Transverse colon (tissue), 4 donors: ENCODE measurements at places on chromosomes 5 and 9.

GRCh38 chr9:101093620-101094019, 65.1 kb downstream of the PLPPR1 start:
- no peaks in the 10 kb centered on the region for H3K36me3 ChIP-seq
- H3K27ac ChIP-seq = no peak overlapping the region
- no peaks in the 10 kb centered on the region for H3K4me1 ChIP-seq
- H3K4me3 ChIP-seq = no peak overlapping the region
- no peaks in the 10 kb centered on the region for H3K27me3 ChIP-seq
- no peak for DNase-seq

DNA sequence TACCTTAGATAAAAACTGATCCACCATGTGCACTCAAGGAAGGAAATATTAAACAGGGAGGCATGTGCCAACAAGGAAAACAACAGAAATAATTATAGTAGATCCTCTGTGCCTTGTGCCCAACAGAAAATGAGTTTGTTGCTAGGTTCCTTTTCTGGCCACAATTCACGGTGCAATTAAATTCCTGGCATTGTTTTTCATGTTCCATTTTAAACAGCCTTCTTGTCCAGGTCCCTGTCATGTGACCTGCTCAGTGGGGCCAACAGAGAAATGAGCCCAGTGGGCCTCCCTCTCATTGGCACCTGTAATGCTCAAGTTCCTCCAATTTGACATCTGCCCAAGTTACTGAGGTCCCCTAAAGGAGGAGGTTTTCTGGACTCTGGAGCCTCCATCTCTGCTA, 56.5 kb downstream of the SPOCK1 start:
- no peaks in the 10 kb centered on the region for H3K36me3 ChIP-seq
- no peak overlapping the region for H3K27ac ChIP-seq
- no peaks in the 10 kb centered on the region for H3K27me3 ChIP-seq
- H3K4me1 ChIP-seq = no peaks in the 10 kb centered on the region
- no peak for DNase-seq
- H3K4me3 ChIP-seq = no peak overlapping the region

DNA sequence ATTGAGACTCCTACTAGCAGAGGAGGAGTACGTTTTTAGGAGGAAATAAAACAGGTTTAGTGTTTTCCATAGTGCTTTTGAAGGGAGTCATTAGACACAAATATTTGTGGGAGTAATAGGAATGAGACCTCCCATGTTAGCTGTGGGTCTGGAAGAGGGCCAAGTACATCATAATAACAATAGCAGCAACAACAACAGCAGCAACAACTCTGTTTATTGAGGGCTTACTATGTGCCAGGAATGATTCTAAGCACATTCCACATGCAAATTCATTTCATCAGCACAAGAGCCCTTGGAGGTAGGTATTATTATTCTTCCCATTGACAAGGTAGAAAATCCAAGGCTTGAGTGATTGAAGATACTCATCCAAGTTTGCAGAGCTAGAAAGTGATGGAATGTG, 384.2 kb upstream of the RPS23 start:
- H3K27ac ChIP-seq = no peak overlapping the region
- H3K27me3 ChIP-seq = no peaks in the 10 kb centered on the region
- no peaks in the 10 kb centered on the region for H3K4me1 ChIP-seq
- DNase-seq = no peak
- H3K4me3 ChIP-seq = no peak overlapping the region

DNA sequence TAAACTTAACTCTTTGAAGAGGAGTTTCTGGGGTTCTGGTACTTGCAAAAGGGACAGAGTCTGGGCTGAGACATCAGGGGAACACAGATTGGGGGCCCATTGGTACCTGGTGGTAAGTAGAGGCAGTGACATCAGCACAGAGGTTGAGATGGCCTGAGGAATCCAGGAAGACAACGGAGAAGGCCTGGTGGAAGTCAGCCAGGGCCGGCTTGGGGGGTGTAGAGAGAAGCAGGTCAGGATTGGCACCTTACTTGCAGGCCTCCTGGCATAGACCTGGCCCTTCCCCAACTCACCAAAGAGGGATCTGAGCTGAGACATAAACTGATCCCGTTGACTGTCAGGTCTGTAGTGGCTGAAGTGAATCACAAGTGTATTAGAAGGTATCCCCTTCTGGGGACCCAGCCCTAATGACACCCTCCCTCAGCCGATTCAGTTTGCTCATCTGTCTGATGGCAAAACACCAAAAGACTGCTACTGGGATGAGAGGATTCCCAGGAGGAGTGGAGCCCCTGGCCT, 5.5 kb downstream of the NOL6 start:
- H3K27ac ChIP-seq = no peak overlapping the region
- no peak overlapping the region for H3K4me3 ChIP-seq
- H3K36me3 ChIP-seq = peaks cover 35% of the 10 kb centered on the region
- peaks cover 7% of the 10 kb centered on the region for H3K4me1 ChIP-seq

- DNase-seq = no peak
- H3K4me1 ChIP-seq = no peaks in the 10 kb centered on the region
- H3K36me3 ChIP-seq = no peaks in the 10 kb centered on the region
- no peaks in the 10 kb centered on the region for H3K27me3 ChIP-seq
- no peak overlapping the region for H3K4me3 ChIP-seq
Observed at GRCh38 chr9:36125062-36125855, 11.3 kb upstream of the GLIPR2 start.

GRCh38 chr9:79154806-79155205, 417.0 kb upstream of the TLE4 start:
- no peak for DNase-seq
- H3K4me3 ChIP-seq = no peak overlapping the region
- H3K27ac ChIP-seq = no peak overlapping the region
- no peaks in the 10 kb centered on the region for H3K36me3 ChIP-seq
- H3K4me1 ChIP-seq = no peaks in the 10 kb centered on the region

DNA sequence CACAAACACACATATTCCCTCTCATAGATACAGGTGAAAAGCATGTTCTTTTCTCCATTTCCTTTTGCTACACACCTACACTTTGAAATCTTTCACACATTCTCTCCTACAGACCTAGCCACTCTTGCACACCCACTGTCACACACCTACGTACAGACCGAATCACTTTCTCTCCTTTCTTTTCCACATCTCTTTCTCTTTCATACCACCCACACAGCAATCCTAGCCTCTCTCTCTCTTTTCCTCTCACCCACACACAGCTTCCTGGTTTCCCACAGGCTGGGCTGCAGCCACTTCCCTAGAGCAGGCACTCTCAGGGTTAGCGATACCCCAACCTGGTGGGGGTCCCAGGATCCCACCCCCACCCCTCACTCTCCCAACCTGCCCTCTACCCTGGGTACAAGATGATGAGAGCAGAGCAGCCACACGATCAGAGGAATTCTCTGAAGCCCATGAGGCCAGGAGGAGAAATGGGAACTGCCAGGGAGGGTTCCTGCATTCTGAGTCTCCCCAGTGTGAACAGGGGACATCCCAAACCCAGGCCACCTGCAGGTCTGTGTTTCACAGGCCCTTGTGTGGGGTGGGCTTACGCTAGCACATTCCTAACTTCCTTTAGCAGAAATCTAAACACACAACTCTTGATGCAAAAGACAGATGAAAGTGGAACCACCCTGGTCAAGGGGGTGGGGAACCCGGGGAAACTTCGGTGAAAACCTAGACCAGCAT, 17.1 kb upstream of the SYNPO start:
- H3K27ac ChIP-seq = no peak overlapping the region
- no peaks in the 10 kb centered on the region for H3K27me3 ChIP-seq
- DNase-seq = no peak
- no peaks in the 10 kb centered on the region for H3K36me3 ChIP-seq

DNA sequence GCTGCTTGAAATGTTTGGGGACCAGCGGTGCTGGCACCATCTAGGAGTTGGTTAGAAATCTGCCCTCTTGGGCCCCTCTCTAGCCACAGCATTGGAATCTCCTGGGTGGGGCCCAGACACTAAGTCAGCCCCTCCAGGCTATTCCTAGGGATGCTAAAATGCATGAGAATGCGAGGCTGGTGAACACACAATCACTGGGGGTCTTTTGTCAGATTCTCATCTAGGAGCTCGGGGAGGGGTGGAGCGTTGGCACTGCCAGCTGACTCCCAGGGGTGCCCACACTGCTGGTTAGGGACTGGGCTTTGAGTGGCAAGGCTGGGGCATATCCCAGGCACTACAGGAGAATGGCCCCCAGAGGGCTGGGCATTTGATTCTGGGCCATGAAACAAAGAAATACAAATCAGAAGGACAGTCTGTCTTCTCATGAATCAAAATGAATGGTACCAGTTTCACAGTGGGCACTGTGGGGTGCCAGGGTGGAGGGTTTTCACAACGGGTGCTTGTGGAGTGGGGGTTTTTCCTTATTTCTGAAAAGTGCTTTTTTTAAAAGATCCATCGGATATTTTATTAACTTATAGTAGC, 127.8 kb upstream of the RAPGEF1 start:
- DNase-seq = no peak
- no peak overlapping the region for H3K27ac ChIP-seq
- H3K4me3 ChIP-seq = no peak overlapping the region
- H3K36me3 ChIP-seq = no peaks in the 10 kb centered on the region
- H3K27me3 ChIP-seq = no peaks in the 10 kb centered on the region
- no peaks in the 10 kb centered on the region for H3K4me1 ChIP-seq

- no peak overlapping the region for H3K4me3 ChIP-seq
- H3K4me1 ChIP-seq = no peaks in the 10 kb centered on the region
- DNase-seq = no peak
- H3K27me3 ChIP-seq = no peaks in the 10 kb centered on the region
- H3K27ac ChIP-seq = no peak overlapping the region
Observed at GRCh38 chr9:73640971-73641370, 489.3 kb downstream of the ANXA1 start.

GRCh38 chr9:87500491-87501270, 3.0 kb downstream of the DAPK1 start:
- peaks cover 22% of the 10 kb centered on the region for H3K4me1 ChIP-seq
- no peaks in the 10 kb centered on the region for H3K36me3 ChIP-seq
- H3K27me3 ChIP-seq = peaks cover 15% of the 10 kb centered on the region
- H3K27ac ChIP-seq = peak overlapping the region; percentile 86
- no peak for DNase-seq

GRCh38 chr5:478982-479535, 36.1 kb downstream of the EXOC3 start:
- no peak overlapping the region for H3K4me3 ChIP-seq
- no peak for DNase-seq
- H3K36me3 ChIP-seq = no peaks in the 10 kb centered on the region
- peaks cover 89% of the 10 kb centered on the region for H3K27me3 ChIP-seq
- H3K27ac ChIP-seq = no peak overlapping the region

DNA sequence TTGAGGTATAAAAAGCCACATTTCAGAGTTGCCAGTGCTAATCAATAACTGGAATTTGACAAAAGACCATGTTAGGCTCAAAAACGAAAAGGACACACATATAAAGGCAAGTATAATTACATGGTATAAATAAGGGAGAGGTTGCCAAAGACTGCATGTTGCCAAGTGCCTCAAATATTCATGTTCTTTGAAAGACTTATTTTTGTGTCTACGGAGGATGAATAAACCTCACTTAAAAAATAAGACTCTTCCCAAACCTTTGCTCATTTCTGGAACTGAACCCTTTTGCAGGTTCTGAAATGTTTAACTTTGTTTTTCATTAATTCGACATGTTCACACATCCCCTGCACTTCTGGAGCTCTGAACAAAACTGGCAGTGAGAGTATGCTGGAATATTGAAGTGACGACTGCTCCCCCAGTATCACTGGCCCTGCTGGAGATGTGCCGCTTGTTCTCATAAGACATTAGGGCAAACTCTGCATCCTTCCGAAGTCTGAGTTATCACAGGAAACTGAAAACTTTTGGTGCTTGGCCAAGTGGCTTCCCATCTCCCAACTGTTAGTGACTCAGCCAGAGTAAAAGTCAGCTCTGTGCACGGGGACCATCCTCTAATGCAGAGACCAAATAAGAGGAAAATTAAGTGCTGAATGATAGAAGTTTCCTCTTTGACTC, 336.8 kb downstream of the GLIS3 start:
- H3K27ac ChIP-seq = no peak overlapping the region
- H3K36me3 ChIP-seq = no peaks in the 10 kb centered on the region
- H3K4me1 ChIP-seq = no peaks in the 10 kb centered on the region
- no peak overlapping the region for H3K4me3 ChIP-seq
- no peak for DNase-seq
- H3K27me3 ChIP-seq = no peaks in the 10 kb centered on the region

DNA sequence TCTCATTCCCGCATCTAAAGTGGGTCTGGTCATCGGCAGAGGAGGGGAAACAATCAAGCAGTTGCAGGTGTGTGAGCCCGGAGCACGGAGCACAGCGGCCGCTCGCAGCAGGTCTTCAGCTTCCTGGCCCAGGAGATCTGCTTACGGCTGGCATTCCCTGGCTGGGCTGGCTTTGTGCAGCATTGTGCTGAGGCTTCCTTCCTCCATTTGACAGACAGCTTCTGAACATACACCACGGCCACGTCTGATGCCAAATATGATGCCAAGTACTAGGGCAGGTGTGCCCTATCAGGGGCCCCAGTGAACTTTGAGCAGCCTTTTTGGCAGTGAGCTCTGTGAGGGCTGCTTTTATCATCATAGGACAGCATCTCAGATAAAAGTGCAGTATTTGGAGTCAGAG, 37.1 kb downstream of the FUBP3 start:
- no peak for DNase-seq
- H3K27ac ChIP-seq = no peak overlapping the region
- no peaks in the 10 kb centered on the region for H3K4me1 ChIP-seq
- H3K36me3 ChIP-seq = no peaks in the 10 kb centered on the region
- no peak overlapping the region for H3K4me3 ChIP-seq

DNA sequence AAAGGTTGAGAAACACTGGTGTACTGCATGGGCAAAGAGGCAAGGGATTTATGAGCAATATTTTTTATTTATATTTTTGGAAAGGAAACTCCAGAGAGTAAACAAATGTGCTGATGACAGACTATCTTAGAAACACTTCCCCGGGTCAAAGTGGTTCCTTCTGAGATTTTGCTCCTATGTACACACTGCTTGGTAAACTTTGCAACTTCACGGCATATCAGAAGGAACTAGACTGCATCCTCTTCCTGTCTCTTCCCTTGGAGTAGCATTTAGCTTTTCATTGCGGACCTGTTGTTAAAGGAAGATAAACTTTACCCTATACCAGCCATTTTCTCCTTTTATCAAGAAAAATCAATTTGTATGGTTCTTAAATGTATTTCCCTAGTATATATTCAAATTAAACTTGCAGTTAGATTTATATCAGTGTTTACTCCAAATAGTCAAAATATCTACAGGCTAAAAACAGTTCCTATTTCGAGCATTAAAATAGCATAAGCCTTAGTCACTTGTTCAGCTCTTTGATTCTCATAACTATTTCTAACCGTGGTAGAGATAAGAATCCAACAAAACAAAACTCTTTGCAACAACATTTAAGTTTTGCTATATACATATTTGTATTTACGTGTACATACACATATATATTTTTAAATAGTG, 48.0 kb upstream of the LRRC19 start:
- no peak overlapping the region for H3K4me3 ChIP-seq
- H3K27me3 ChIP-seq = no peaks in the 10 kb centered on the region
- H3K27ac ChIP-seq = peak overlapping the region; percentile 63
- no peaks in the 10 kb centered on the region for H3K4me1 ChIP-seq
- no peak for DNase-seq

DNA sequence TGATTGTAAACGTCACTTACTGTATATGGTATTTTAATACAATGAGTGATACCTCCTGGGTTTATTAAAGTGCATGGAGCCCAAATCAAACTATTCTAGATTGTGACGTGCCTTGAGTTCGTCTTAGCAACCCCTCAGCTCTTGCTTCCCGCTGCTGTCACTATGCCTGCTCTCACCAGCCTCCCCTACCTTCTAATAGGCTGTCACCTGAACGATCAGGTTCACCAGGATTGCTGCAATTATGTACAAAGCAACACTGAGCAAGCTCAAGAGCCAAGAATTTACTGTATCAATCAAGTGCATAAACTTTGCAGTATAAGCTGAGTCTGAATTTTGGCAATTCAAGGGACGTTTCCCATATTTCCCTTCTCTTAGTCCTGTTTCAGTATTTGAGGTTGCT, 3.0 kb downstream of the LECT2 start:
- no peak for DNase-seq
- H3K4me3 ChIP-seq = no peak overlapping the region
- no peaks in the 10 kb centered on the region for H3K4me1 ChIP-seq
- no peak overlapping the region for H3K27ac ChIP-seq
- H3K27me3 ChIP-seq = no peaks in the 10 kb centered on the region
